CD4-positive, alpha-beta T cell (primary cell): ENCODE measurements at places on chromosomes 12 and 14. TPM values are rescaled to one million over a fixed set of nuclear protein-coding genes. Genes with fewer than 3 reads are reported as not detected.

DNA sequence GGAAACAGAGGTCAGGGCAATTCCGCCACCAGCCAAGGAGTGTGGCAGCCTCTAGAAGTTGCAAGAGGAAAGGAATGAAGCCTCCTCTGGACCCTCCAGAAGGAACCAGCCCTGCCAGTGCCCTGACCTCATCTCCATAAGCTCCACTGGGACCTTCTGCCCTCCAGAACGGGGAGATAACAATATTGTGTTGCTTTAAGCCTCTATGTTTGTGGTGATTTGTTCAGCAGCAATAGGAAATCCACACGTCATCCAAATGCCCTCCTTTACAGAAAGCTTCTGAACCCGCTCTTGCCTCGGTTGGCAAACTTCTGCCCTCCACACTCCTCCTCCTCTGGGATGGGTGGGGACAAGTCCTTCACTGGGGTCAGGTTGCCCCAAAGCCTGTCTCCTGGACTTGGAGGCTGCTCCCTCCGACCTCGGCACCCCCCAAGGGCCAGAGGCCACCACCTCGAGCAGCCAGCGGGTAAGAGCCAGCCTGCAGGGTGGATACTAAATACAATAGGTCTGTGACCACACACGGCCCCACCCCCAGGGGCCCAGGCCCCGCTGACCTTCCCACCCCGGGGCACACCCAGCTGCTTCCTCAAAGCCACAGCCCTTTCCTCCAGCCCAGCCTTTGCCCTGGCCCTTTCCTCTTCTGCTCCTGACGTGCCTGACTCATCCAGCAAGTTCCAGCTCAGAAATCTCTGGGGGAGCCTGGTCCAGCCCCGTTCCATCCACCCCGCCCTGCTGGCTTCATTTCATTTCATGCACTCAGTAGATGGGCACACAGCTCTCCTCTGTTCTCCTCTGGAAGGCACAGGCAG lies 58.7 kb upstream of the NCOR2 start:
- no peak for DNase-seq

The ASCL1 gene
- total RNA-seq = not detected

DNA sequence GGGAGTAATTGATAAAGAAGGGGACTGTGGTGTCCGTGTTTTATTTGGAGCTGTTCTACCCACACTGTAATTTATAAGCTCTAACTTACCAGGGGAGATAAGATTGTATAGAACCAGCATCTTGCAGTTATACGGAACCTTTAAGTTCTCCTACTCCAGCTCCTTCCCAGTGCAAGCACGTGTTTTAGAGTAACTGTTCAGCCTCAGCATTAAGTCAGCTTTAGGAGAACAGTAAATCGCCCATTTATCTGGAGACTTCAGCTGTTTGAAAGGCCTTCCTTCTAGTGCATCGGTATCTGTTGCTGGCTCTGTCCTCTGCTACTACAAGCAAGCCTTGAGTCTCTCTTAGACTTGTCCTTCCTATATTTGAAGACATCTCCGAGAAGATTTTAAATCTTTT lies 95.6 kb downstream of the ETV6 start:
- no peak for DNase-seq

The TCL1B gene
- not detected for total RNA-seq

DNA sequence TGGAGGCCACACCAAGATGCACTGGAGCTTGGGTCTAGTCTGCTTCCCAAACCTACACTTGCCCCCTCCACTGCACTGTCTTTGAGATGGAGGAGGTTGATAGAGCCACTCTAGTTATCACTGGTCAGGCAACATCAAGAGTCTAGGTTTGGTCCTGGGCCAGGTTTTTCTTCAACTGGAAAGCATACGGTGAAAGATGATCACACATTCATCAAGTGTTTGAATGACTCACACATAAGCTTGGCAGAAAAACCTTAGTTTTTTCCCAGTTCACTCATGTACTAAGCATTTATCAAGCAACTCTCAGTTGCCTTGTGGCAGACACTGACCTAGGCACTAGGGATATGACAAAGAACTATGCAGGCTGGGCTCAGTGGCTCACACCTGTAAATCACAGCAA lies 84.5 kb downstream of the PLEKHG3 start:
- DNase-seq = no peak

The NKX2-1 gene
- total RNA-seq = not detected

The CIROP gene
- not detected for total RNA-seq

GRCh38 chr12:4535092-4535491 lies 3.6 kb upstream of the RAD51AP1 start:
- DNase-seq = no peak

DNA sequence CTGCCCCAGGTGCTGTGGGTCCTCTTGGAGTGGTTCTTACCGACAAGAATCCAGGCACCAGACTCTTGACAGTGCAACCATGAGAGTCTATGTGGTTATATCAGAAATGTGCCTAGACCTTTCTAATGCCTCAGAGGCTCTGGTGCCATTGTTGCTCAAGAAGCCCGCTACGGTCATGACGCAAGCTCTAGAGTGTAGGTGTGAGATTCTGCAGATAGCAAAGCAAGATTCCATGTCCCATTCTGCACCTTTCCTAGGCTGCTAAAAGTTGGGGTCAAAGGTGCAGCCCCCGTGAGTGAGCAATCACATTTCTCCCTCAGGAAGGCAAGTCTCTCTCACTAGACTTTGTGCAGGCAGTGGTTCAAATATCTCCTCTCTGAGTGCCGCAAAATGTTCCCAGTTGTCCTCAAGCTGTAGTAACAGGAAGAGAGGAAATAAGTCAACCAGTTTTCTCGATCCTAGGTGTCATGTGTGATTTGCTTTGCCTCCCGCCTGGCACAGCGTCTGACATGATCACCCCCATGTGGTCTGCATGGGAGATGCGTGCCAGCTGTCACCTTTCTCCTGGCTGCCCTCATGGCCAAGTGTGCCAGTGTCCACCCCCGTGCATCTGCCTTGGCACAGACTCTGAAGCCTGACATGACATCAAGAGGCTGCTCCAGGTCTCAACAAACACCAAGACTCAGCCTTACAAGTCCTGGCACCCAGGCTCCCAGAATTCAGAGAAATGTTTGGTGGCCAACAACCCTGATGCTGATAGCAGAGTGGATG lies 122.5 kb upstream of the COCH start:
- DNase-seq = peak; percentile 3

DNA sequence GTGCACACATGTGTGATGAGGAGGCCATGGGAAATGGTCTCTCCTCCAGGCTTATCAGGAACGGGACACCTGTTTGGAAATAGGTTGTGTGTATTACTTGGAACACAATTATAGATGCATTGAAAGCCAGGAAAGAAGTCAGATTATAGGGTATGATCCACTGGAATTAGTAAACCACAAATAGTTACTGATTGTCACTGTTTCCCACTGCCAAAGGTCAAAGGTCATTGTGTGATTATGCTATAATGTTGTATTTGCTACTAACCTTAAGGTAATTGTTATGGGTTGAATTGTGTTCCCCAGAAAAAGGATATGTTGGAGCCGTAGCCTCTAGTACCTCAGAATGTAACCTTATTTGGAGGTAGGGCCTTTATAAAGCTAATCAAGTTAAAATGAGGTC lies 129.9 kb upstream of the FBXO33 start:
- no peak for DNase-seq

- no peak for DNase-seq
Observed at GRCh38 chr14:54727929-54728328, 161.0 kb downstream of the SAMD4A start.

The RNASE3 gene
- not detected for total RNA-seq

GRCh38 chr12:72790273-72790672 lies 518.1 kb downstream of the TRHDE start:
- no peak for DNase-seq

DNA sequence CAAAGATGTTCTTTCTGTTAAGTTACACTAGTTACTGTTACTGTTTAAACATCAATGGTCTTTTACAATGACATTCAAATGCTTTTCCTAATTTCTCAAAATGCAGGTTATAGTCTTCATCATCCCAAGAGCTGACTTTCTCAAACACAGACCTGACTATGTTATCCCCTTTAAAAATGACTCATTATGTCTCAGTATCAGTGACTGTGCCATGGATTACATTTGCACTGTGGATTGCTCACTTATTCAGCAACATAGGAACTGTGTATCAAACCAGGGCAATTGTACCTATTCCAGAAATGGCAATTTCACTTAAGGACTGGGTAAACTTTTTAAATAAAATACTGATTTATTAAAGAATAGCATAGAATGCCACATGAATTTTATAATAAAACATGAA lies 630.2 kb upstream of the NOVA1 start:
- no peak for DNase-seq

The C14orf132 gene
- 2.0 TPM for total RNA-seq

- DNase-seq = no peak
Observed at GRCh38 chr12:15179672-15180071, 41.5 kb downstream of the RERG start.

DNA sequence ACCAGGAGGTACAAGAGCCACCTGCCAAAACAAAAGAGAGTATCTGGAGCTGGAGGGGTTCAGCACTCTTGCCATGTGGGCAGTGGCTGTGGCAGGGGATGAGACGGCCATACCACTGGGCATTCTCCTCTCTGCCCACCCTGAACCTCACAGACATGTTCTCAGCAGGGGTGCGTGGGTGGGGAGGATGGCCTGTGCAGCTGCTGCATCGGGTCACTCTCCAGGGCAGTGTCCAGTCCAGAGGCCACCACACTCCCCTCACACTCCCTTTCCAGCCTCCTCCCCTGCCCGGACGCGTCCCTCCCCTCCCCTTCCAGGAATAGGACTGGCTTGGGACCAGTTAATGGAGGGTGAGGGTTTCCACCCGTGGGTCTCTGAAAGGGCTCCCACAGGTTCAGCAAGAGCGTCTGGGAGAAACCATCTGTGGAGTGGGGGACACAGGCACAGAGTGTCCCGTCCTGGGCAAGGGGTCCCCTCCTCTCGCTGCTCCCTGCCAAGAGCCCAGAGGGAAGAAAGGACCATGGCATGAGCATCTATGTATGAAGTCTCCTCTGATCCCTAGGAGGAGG lies 501 bp downstream of the C1R start:
- no peak for DNase-seq
